ENCODE measurements at places on chromosomes 12 and 14. TPM values are rescaled to one million over a fixed set of nuclear protein-coding genes. Genes with fewer than 3 reads are reported as not detected.

VASH1 gene
- polyA plus RNA-seq: 44.6 TPM

KRT72 gene
- not detected for polyA plus RNA-seq

SPIC gene
- not detected for polyA plus RNA-seq

DNA sequence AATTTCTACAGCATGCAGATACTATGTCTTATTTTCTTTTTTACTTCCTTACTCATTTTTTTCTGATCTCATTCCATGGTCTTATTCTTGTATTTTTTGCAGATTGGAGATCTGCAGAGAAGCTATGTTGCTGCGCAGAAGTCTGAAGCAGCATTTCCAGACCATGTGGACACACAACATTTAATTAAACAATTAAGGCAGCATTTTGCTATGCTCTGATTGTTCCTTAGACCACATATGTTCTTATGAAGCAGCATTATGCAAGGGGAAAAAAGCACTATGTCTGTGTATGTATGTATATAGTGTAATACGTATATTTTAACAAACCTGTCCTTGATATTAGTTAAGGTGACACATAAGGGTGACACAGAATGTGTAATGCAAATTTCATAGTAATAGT is 52.7 kb downstream of the TTC8 start:
- no peak for DNase-seq

GRCh38 chr14:43052897-43053296 is 1446.2 kb downstream of the LRFN5 start:
- no peak for DNase-seq

GRCh38 chr14:91931478-91932088 is 15.9 kb downstream of the FBLN5 start:
- DNase-seq: no peak

GRCh38 chr14:68577802-68578541 is 214.9 kb downstream of the ZFP36L1 start:
- DNase-seq: no peak

- peak; percentile 7 for DNase-seq
Measured at GRCh38 chr14:88168498-88169165, 154.4 kb downstream of the KCNK10 start.

DNA sequence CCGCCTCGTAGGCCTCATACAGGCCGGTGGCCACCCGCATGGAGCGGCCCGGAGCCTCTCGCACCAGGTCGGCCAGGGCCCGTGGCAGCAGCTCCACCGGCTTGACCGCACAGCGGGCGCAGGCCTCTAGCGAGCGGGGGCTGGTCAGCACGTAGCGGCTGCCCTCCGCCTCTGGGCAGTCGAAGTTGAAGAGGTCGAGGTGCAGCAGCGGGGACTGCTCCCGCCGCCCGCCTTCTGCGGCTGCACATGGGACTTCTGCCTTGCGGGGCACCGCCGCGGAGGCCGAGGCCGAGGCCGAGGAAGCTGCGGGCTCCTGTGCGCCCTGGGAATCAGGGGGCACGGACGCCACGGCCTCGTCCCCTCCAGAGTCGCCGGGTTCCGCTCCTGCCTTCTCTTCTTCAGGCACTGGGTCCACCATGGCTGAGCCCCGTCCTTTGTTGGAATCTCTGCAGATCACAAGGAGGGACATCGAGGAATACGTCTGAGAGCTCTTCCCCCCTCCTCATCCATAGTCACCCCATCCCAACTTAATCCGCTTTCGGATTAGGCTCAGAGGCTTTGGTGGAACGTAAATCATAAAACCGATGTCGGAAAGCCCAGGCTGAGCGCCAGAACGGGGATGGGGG is 1.4 kb downstream of the CCDC177 start:
- DNase-seq: no peak

Measured in renal cortex interstitium (tissue), 15 donors.